ENCODE measurements at places on chromosomes 7 and 10.

- no peak for DNase-seq
These were observed 14.2 kb downstream of the ADRB1 start for GRCh38 chr10:114057855-114058254.

DNA sequence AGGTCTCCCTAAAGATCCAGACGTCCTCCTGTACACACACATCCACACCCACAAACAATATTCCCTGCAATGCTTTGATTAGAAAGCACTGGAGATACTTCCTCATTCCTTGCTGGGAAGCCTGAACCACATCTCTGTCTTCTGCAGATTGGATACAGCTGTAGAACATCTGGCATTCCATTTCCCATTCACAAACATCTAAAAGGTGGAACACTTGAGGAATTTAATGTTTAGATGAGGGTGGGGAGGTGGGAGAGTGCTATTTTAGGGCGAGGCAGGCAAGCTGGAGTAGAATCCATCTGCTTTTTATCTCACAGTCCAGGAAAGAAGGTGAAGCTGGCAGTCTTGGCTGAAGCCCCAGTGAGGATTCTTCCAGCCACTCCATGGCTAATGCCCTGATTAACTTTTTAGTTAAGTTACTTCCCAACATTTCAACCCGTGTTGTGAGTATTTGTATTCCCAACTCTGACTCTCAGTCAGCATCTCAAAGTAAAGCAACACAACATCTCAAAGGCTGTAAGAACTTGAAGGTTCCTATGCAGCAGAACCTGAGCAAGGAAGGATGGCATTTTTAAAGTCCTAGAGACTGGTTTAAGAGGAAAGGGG, 46.1 kb downstream of the CYTH3 start:
- no peak for DNase-seq

DNA sequence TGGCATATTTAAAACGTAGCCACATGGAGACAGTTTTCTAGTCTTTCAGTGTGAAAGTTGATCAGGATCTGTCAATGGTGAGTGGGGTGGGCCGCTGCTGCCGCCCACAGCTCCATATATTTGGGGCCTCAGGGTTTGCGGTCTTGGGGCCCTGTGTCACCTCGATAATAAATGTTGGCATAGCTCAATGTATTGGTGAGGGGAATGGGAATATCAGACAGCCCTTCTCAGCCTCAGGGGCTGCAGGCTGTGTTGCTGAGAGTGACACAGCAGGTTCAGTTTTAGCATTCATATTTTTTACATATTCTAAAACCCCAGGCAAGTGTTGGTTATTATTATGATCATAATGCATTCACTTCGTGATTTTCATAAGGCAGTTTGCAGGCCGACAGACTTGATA, 5.3 kb downstream of the CDH23 start:
- no peak for DNase-seq

GRCh38 chr10:126924915-126925300, 19.7 kb downstream of the DOCK1 start:
- no peak for DNase-seq

GRCh38 chr7:70071766-70072165, 473.5 kb downstream of the AUTS2 start:
- DNase-seq, result no peak

GRCh38 chr7:138618933-138619332, 82.2 kb downstream of the SVOPL start:
- DNase-seq, result no peak
